Stimulated activated CD4-positive, alpha-beta T cell treated with anti-CD3 and anti-CD28 coated beads, Interleukin-1b, Interleukin-23, amount 100 ng/mL, for 48 hours (primary cell): ENCODE measurements at places on chromosomes 1 and 21.
A peak's percentile ranks its signal among the peaks of the same experiment; 100 is the strongest.

DNA sequence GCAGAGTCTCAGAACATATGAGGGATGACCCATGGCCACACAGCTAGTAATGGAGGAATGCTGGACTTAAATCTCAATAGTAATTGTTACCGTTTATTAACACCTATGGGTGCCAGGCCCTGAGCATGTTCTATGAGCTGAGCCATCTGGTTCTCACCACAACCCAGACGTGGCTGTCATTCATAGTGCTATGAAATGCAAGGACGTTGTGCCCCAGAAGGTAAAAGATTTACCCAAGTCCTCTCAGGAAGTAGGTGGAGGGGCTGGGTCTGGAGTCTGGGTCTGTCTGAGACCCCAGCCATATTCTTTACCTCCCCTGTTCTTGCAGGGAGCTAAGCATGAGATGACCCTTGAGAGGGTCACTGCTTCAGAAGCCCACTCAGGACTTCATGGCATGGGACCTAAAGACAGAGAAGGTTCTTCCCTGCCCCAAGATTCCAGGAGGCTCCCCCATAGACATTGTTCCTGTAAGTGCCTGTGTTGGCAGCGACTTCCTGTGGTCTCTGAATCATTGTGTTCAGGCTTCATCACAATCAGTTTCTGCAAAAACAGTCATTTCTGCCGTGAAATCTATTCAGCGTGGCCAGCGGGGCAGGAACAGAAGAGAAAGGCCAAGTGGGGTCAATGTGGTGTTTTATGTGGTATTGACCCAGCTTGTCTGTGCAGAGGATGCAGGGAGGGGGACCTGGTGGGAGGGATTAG, 475.4 kb downstream of the PTPRU start:
- DNase-seq: peak; percentile 65

DNA sequence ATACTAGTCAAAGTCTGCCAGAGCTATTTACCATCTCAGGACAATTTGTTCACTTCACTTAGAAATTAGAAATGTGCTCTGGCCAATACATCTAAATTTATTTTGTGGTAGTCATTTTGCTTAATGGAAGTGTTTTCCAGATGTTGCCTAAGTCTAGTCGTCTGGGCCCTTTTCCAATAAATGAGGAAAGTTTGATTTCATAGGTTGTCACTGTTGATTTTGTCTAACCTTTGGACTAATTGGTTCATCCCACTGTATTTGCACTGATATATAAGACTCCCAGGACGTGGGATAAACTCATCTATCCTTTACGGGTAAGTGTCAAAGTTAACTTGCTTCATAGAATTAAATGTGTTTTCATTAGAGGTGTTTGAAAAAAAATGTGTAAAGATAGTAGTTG, 79.1 kb downstream of the TPR start:
- DNase-seq: no peak

DNA sequence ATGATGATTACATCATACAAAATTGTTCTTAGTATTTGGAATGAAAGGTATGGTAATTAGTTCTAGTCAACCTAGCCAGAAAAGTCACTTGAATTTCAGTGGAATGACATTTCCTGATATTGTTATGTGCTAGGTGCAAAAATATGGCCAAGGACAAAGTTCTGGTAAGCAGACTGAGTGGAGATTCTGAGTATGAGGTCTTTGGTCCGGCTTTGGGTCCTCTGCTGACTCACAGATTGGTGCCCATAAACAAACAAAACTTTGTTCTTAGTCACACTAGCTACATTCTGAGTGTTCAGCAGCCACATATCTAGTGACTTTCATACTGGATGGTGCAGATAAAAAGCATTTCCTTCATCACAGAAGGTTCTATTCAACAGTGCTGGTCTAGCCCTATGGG, 206.1 kb downstream of the ZNF648 start:
- DNase-seq: no peak

DNA sequence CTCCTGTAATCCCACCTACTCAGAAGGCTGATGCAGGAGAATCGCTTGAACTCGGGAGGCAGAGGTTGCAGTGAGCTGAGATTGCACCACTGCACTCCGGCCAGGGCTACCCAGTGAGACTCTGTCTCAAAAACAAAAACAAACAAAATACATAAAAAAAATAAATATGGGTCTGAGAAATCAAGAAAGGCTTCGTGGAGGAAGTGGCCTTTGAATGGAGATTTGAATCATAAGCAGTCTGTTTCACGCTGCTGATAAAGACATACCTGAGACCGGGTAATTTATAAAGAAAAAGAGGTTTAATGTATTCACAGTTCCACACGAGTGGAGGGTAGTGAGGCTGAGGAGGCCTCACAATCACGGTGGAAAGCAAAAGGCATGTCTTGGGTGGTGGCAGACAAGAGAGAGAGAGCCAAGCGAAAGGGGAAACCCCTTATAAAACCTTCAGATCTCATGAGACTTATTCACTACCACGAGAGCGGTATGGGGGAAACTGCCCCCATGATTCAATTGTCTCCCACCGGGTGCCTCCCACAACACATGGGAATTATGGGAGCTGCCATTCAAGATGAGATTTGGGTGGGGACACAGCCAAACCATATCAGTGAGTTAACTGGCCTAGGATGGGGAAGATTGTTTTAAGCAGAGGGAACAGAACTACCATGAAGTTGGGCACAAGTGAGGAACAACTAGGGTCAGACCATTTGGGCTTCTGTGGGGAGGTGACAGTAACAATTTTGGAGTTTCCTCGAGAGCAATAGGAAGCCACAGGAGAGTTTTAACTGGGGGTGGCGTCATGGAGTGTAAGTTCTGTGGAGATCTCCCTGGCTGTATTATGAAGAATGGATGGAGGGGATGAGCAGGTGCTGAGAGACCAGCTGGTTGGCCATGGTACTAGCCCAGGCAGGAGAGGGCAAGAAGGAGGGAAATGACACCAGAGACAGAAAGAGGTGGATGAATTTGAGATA, 22.2 kb upstream of the WNT4 start:
- no peak for DNase-seq

DNA sequence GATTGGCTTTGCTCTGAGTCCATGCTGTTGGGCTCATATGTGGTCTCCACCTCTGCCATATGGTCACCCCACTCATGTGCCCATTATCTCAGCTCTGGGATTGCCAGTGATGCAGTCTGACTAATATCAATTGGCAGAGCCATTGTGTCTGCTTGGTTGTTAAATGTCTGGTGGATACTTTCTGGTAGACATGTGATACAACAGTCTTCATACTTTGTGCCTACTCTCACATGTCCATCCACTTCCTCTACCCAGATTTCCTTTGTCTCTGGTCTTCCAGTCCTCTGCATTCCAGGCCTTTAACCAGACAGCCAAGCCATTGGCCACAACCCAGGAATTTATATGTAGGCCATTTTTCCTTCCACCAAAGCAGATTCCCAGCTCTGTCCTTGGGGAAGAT, 30.8 kb upstream of the DIPK1A start:
- no peak for DNase-seq

GRCh38 chr1:6783936-6784559, 1.2 kb upstream of the CAMTA1 start:
- no peak for DNase-seq

GRCh38 chr1:11434926-11435325, 44.0 kb upstream of the DISP3 start:
- DNase-seq: no peak

DNA sequence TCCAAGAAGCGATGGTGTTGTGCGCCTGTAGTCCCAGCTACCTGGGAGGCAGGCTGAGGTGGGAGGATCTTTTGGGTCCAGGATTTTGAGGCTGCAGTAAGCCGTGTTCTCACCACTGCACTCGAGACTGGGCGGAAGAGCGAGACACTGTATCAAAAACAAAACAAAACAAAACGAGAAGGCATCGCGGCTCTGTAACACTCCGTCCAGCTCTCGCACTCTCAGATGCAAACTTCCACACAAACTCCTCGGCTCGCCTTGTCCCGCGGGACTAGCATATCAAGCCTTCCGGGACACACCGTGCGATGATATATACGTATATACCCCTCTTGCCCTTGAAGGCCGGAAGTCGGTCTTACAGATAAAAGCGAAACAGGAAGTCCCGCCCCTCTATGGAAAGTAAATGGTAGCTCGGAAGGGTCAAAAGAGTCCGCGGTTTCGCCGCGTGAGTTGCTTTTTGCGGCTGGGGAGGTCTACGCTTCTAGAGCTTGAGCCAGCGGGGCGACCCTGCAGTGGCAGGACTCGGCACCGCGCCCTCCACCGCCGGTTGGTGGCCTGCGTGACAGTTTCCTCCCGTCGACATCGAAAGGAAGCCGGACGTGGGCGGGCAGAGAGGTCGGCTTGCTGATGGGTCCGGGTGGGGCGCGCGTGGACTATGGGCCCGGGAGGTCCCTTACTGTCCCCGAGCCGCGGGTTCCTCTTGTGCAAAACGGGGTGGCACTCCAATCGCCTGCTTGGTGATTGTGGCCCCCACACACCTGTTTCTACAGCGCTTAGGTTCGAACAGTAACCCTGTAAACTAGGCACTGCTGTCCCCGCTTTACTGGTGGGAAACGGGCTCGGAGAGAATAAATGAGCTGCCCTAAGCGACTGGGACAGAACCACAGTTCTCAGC, at the start of gene COA6:
TSS of gene COA6 (plus strand) at position 393 of the 895 bp plus-strand sequence. CDS start at position 404, 11 bp downstream.
- peak; percentile 92 for DNase-seq
